ENCODE measurements at places on chromosomes 7 and 10. TPM values are rescaled to one million over a fixed set of nuclear protein-coding genes. Genes with fewer than 3 reads are reported as not detected.

Gene PTPRN2
- total RNA-seq = 1.1 TPM

Gene SPDYE11
- not detected for total RNA-seq

Gene JMJD1C
- 88.3 TPM for total RNA-seq

Gene IFIT1B
- not detected for total RNA-seq

Gene PPA1
- total RNA-seq = 174 TPM

Gene BICC1
- total RNA-seq = 0.67 TPM

Gene DPYSL4
- 9.9 TPM for total RNA-seq

Gene TMEM139
- total RNA-seq = 2.0 TPM

Gene ASB10
- total RNA-seq = not detected

Gene MOGAT3
- total RNA-seq = 0.23 TPM

GRCh38 chr7:1936006-1936310, 265.9 kb downstream of the ELFN1 start:
- no peak for DNase-seq

GRCh38 chr7:36310897-36311296, 78.8 kb upstream of the ANLN start:
- DNase-seq = no peak

- DNase-seq = no peak
Observed at GRCh38 chr7:34991938-34992840, 45.1 kb downstream of the DPY19L1 start.

GRCh38 chr7:17772581-17773288, 167.6 kb downstream of the SNX13 start:
- no peak for DNase-seq

- DNase-seq = no peak
Observed at GRCh38 chr10:127983344-127984100, 76.6 kb downstream of the PTPRE start.

GRCh38 chr7:150716939-150717338, 526 bp downstream of the GIMAP1 start:
- no peak for DNase-seq

GRCh38 chr7:93955304-93955703, 33.8 kb downstream of the GNG11 start:
- DNase-seq = no peak

DNA sequence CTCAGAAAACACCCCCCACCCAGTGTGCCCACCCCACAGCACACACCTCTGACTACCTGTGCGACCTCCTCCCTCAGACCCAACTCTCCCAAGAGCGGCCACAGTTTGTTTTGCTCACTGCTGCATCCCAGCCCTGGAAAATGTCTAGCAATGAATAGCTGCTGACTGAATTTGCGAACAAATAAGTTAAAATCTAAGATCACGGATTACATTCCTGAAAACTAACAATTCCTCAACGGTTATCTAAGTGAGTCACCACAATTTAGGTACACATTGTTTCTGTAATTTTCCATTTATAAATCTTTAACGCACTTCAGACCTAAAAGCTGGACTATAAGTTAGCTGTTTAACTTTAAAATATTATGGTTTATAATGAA, 235.2 kb downstream of the ZMYND11 start:
- no peak for DNase-seq

- DNase-seq = no peak
Observed at GRCh38 chr7:44759246-44759645, 10.6 kb downstream of the ZMIZ2 start.

DNA sequence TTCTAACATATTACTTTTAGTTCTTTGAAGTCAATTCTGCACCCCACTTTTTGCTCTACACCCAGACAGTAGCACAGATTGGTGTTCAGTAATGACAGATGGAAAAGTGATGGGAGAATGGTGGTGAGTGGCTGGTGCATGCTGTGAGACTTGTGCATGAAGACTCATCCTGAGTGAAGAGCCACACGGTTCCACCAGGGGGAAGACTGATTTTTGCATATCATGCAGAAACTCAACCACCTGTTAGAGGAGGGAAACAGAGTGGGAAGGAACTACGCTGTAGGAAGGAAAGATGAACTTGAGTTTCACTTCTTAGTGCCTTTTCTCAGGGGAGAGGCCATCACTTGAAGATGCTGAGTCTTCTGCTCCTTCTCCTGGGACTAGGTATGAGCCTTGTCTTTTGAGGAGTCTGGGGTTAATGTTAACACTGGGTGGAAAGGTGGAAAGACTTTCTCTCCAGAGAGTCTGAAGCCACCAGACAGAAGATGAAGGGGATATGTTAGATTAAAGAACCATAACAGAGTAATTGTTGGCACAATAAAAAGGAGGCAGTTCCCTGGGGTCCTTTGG, 9.3 kb upstream of the PRSS1 start:
- DNase-seq = no peak

DNA sequence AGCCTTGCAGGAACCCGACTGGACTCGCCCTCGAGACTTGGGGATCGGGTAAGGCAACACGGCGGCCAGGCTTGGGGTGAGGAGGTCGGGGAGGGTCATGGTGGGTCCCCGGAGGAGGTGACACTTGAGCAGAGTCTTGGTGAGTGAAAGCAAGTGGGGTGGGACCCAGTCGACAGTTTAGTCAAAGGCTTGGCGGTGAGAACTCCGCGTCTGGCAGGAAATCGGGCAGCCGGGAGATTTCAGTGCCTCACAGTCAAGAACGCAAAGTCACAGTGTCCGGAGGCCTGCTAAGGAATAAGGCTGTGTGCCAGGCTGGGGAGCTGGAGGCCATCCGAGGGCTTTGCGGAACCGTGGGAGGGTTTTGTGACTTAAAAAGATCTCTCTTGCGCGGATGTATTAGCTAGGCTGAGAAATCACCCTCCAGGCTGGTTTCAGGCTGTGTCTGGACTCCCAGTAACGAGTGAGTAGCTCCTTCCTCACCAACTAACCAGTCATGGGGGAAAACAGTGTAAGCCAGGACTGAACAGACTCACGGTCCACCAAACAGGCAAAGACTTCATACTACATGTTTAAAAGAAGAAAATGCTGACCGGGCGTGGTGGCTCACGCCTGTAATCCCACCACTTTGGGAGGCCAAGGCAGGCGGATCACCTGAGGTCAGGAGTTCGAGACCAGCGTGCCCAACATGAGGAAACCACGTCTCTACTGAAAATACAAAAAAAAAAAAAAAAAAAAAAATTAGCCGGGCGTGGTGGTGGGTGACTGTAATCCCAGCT, 613 bp downstream of the AP5Z1 start:
- no peak for DNase-seq

DNA sequence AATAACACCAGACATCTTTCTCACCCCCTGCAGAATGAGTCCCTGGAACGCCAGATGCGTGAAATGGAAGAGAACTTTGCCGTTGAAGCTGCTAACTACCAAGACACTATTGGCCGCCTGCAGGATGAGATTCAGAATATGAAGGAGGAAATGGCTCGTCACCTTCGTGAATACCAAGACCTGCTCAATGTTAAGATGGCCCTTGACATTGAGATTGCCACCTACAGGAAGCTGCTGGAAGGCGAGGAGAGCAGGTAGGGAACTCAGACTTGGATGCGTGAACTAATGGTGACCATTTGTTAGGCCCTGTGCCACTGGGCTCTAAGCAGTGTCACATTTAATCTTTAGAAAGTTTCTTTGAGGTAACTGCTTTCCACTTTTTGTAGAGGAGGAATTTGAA, 7.1 kb downstream of the VIM start:
- DNase-seq = no peak

DNA sequence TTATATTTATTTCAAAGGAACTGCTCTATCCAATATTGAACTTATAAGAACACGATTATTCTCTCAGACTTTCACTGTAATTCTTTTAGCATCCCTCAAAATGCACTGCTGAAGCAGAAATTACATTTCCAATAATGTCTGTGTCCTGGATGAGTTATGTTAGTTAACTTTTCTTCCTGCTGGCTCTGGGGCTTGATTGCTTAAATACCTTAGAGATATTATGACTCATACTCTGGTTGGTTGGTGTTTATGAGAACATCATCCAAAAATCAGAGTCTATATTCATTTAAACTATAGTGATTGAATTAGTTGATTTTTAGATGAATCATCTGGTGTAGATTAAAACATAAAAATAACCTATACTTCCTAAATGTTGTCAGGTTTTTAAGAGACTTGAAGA, 246.3 kb upstream of the VWC2 start:
- DNase-seq = no peak

DNA sequence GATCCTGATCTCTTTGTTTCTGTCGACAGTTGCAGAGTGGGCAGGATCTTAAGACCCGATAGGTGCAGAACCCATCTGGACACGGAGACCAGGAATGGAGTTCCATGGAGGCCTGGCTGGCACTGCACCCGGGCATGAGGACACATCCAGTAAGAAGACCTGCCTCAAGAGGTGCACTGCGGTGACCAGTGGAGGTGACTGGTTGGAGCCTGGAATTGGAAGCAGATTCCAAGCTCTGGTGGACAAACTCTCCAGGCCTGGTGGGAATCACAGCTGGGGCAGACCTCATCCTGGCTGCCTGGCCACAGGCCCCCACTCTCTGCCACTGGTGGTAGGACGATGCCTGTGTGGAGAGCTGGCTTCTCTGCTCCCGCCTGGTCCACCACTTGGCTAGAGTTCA, 31.0 kb downstream of the ZNF775 start:
- no peak for DNase-seq

DNA sequence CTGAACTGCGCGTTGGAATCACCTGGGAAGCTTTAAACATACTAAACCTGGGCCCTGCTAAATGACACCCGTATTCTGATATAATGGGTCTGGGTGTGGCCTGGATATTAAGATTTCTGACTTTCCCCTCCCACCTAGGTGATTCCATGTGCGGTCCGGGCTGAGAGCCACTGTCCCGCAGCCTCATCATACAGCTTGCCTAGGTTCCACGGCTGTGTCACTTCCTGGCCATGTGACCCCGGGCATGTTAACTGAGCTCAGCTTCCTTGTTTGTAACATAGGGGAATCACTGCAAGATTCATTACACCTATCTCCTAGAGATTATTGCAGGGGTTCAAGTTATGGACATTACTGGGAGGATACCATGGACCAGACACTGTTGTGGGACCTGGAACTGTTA, 472.7 kb upstream of the GALNT17 start:
- no peak for DNase-seq

DNA sequence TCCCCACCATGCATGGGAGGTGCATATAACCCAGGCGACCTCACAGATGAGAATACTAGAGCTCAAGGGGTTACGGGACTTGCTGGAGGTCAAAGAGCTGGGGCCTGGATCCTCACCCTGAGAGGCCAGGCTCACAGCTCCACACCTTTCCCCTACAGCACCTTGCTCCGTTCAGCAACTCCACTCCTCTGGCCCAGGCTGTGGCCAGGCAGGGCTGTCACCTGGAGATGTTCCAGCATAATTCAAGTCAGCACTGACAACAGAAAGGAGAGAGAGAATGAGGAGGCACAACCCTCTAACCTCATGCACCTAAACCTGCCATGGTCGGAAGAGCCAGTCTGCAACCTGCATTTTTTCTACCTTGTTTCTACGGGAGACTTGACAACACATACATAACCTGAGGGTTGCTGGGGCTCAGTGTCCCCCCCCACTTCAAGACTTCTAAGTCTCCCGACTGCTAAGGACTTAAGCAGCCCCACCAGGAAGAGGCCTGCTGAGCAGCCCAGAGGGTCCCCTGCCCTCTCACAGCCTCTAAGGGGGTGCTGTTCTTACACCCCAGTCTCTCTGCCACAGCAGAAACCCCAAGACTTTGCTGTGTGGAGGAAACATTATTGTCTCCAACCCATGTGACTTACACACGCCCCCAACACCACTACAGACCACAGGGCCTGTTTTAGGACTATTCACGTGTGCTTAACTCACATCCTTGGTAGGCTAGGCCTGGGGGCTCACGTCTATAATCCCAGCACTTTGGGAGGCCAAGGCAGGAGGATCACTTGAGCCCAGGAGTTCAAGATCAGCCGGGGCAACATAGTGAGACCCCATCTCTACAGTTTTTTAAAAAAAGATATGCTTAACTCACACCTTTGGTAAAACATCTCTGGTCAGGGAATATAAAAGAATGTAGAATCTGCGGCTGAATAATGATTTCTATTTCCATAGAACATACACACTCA, 175.6 kb downstream of the FAM107B start:
- DNase-seq = no peak

DNA sequence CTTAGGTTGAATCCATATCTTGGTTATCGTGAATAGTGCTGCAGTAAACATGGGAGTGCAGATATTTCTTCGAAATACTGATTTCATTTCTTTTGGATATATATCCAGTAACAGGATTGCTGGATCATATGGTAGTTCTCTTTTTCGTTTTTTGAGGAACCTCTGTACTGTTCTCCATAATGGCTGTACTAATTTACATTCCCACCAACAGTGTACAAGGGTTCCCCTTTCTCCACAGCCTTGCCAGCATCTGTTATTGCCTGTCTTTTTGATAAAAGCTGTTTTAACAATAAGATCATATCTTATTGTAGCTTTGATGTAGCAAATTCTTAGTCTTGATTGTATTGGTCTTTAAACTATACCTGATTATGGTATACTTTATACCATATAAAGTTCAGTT, 45.3 kb downstream of the ZNRF2 start:
- DNase-seq = no peak

DNA sequence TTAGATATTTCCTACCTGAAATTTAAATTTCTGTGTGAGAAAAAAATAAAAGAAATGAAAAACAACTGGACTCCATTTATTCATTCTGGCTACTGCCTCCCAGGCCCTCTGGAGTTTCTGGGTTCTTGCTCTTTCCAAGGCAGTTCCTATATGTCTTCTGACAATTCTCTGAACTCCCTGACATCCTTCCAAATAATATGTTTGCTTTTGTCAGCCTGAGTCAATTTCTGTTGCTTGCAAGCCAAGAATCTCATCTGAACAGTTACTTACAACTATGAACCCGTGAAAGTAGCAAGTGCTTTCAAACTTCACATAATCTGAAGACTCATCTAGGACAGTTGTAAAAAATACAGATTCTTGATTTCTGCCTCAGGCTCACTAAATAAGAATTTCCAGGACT, 216.7 kb upstream of the NPVF start:
- no peak for DNase-seq

DNA sequence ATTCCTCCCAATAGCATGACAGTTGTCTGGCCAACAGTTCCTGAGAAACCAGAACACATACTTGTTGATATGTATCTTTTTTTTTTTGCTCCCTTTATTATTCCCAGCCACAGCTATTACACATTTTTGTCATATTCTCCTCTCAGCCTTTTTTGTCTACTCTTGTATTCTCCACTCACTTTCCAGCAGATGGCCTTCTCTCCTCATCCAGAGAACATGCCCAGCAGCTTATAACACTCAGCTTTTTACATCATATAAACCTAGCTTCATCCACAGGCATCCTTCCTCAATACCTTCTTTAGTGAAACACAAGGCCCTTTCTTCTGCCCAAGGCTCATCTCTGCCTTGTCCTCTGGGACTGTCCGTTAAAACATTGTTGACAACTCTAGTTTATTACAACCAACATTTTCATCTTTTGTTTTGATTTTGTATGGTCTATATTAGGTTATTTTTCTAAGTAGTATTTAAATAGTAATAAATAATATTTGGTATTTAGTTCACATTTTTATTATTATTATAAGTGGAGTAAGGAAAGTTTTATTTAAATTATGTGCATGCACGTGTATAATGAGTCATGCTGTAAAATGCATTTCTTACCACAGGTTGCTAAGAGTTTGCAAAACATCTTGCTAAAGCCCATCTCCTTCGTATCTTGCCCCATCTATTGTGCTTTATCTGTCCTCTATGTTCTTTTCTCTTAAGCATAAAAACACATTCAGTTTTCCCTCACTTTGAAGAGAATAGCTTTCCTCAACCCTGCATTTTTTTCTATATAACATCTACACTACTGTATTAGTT, 101.5 kb downstream of the ORC5 start:
- DNase-seq = no peak
